ENCODE measurements at places on chromosomes 12 and 14.

- DNase-seq: no peak
Measured at GRCh38 chr12:41190338-41190737, 2.2 kb downstream of the PDZRN4 start.

GRCh38 chr12:65657635-65658034, 166.6 kb upstream of the HMGA2 start:
- no peak for DNase-seq

DNA sequence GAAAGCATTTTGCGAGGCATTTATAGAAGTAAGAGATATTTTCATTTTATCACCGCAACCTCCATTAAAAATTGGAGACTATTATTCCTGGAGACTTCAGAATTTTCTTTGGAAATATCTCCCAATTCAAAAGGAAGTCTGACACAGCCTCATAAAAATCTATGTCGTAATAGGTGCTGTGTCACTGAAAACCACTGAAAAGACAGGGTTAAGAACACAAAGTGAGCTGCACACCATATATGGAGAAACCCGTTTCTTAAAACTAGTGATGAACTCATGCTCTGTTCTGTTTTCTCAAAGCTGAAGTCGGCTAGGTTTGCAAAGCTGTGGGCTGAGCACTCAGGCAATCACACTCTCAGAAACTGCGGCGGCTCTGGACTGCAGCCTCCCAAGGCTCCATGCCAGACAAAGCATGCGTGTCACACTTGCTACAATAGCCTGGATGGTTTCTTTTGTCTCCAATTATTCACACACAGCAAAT, at the start of gene GLIPR1:
TSS of gene GLIPR1 (plus strand) at position 287 of the 481 bp plus-strand sequence. CDS start at position 413, 126 bp downstream.
- peak; percentile 88 for DNase-seq

GRCh38 chr14:90574188-90575131, 177.6 kb downstream of the CALM1 start:
- DNase-seq: peak; percentile 51

GRCh38 chr12:108126990-108127501, 2.0 kb upstream of the WSCD2 start:
- DNase-seq: no peak

GRCh38 chr14:32259368-32260013, 56.4 kb upstream of the RNU6-8 start:
- no peak for DNase-seq

GRCh38 chr14:65696801-65697200, 284.3 kb downstream of the FUT8 start:
- DNase-seq: no peak

GRCh38 chr14:94764573-94764972, 5.3 kb downstream of the GSC start:
- no peak for DNase-seq

GRCh38 chr12:74985293-74985985, 224.2 kb downstream of the KCNC2 start:
- peak; percentile 70 for DNase-seq

DNA sequence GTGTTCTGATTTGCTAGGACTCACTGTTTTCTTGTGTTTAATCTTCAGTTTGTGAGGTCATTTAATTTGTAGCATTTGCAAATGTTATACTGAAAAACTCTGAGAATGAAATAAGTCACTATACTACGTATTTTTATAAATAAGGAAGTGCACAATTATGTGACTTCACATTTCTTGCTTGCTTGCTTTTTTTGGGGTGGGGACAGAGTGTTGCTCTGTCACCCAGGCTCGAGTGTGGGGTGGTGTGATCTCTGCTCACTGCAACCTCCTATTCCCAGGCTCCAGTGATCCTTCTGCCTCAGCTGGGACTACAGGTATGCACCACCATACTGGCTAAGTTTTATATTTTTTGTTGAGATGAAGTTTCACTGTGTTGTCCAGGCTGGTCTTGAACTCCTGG, 32.7 kb downstream of the RBM25 start:
- no peak for DNase-seq

DNA sequence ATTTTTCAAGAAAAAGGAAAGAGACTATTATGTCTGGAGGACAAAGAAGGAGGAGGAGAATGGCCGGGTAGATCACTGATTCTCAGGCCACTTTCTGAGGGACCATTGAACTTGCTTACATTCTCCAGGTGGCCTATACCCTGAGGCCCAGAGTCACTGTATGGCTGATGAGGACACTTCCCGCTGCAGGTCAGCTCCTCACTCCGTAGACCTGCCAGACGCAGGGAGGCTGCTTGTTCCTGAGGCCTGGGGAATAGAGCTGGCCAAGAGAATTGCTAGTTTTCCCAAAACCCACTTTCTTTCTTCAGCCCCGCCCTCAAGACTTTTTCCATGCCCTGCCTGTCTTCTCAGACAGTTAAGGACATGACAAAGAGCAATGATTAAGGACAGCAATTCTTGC, 510.5 kb upstream of the TBX3 start:
- no peak for DNase-seq

GRCh38 chr14:58915646-58916045, 272.8 kb upstream of the DAAM1 start:
- no peak for DNase-seq

Measured in aorta (tissue), 5 donors.